ENCODE measurements at places on chromosomes 6 and 20. TPM values are rescaled to one million over a fixed set of nuclear protein-coding genes. Genes with fewer than 3 reads are reported as not detected.

DNA sequence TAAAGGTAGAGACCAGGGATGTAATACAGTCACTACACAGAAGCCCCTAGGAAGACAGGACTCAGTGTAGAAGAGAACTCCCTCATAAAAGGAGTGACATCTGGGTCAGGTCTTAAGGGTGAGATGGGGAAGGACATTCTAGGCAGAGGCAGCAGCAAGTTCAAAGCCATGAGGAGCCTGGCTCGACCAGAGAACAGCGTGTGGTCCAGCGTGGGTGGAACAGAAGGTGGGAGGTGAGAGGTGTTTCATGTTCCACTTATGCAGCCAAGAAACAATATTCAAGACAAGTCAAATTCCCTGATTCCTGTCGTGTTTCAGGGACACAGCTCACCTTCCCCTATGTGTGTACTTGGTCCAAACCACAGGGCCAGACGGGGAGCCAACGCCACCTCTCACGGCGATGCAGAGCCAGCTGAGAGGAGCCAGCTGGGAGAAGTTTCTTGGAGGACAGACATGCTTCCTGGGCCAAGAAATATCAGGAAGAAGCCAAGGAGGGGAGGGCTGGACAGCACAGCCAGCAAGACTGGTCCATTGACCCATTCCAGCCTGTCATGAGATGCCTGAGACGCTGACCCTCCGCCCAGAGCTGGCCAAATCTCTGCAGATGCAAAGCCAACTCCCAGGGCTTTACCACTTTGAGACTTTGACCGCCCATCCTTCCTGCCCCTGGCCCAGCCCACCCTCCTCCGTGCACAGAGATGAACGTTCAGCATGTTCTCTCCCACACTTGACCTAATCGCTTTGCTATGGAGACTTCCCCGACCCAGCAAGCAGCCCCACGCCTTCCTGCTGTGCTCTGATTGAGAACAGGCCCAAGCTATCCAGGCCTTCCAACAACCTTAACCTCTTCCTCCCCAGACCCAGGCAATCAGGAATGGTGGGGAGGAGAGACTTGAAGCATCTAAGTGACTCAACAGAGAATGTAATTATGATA is 113.8 kb downstream of the PRND start:
- DNase-seq = no peak

GRCh38 chr6:142804490-142804889 is 140.5 kb downstream of the HIVEP2 start:
- no peak for DNase-seq

DNA sequence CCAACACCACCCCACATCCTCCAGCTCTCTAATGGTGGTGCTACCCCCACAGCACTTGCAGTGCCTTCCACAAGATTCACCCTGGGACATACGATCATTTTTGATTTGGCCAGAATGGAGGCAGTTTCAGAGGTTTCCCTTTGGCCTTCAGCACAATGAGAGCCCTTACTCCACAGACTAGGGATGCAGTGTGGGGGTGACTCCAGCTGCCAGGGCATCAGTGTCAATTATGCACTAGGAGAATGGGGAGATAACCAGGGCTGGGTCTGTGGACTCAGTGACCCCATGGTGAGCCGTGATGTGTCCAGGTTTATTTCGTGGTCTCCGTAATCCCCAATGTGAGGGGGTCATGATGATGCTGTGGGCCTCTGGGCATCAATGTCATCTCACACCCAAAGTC is 31.5 kb upstream of the MICB start:
- no peak for DNase-seq

DNA sequence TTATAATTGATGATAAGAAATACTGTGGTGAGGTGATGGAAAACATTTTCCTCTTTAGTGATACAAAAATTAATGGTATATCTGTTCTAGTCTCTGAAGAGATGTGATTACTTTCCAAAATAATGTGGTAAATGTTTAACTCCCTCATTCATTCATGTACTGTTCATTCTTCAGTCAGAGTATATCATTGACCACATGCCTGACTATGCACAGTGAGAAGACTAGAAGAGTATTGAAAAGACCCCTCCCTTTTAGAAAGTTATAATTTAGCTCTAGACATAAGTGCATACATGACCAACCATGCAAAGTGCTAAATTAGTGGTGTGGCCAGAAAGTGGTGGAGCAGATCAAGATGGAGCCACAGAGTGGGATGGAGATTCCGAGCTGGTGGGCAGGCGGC is 133.0 kb downstream of the CLIC5 start:
- no peak for DNase-seq

DNA sequence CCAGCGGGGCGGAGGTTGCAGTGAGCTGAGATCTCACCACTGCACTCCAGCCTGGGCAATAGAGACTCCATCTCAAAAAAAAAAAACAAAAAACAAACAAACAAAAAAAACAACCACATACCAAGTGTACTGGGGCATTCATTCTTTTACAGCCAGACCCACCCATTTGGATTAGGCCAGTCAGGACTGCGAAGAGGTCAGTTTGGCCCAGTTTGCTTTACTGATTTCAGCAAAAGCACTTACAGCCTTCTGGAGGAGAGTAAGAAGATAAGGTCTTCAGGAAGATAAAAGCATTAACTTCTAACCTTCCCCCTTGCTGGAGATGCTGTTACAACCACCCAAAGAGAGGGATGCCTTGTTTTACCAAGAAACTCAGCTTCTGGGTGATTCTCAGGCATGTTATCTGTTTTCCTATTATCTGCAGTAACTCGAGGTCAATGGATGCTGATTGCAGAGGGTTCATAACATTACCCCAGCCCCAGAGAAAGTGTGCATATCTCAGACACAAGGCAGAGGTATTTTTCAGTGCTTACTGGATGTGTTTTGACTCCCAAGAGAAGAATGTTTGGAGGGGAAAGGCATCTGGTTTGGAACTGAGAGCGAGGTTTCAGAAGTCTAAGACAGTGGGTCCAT is 118.9 kb downstream of the RIN2 start:
- DNase-seq = no peak

GRCh38 chr6:157608221-157609075 is 214.6 kb upstream of the SNX9 start:
- DNase-seq = no peak

- peak; percentile 35 for DNase-seq
Measured at GRCh38 chr20:46683939-46684750, 5.1 kb downstream of the TP53RK start.

DNA sequence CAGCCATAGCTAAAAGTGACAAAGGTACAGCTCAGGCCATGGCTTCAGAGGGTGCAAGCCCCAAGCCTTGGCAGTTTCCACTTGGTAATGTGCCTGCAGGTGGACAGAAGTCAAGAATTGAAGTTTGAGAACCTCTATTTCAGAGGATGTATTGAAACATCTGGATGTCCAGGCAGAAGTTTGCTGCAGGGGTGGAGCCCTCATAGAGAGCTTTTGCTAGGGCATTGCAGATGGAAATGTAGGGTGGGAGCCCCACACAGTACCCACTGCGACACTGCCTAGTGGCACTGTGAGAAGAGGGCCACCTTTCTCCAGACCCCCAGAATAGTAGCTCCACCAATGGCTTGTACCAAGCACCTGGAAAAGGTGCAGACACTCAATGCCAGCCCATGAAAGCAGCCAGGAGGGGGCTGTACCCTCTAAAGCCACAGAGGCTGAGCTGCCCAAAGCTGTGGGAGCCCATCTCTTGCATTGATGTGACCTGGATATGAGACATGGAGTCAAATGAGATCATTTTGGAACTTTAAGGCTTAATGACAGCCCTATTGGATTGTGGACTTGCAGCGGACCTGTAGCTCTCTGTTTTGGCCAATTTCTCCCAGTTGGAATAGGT is 1299.4 kb upstream of the MAP3K7 start:
- no peak for DNase-seq

- no peak for DNase-seq
Measured at GRCh38 chr6:139325125-139325524, 33.3 kb upstream of the TXLNB start.

- DNase-seq = no peak
Measured at GRCh38 chr6:160188773-160189172, 67.2 kb downstream of the SLC22A1 start.

GRCh38 chr20:31633339-31633914 is 4.3 kb upstream of the COX4I2 start:
- DNase-seq = no peak

DNA sequence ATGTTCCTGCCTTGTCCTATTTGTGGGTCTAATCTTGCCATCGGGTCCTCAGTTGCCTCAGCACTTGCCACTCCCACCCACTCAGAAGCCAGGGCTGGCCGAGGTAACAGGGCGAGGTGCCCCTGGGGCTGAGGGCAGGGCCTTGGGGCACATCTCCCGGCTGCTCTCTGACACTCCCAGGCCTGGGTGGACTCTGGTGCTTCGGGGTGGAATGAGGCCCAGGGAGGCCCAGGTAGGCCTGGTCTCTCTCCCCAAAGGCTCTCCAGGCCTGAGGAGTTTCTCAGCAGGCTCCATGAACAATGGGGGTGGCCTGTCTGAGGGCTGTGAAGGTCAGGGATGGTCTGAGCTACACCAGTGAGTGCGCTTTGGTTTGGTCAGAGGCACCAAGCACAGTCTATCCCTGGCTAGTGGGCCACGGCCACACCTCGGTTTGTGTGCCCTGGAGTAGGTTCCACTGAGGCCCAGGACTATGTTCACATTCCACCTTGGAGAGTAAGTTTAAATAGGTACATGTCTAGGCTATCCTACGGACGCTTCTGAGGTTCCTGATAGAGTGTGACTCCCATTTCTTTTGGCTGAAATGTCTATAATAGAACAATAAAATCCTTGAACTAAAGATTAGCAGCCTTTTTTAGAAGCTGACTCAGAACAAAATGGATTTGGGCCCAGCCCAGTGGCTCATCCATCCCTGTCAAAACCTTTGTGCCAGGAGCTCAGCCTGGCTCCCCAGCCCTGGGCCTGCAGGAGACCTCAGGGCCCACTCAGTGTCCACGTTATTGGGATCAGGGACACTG is 78.8 kb downstream of the SLC24A3 start:
- DNase-seq = no peak

DNA sequence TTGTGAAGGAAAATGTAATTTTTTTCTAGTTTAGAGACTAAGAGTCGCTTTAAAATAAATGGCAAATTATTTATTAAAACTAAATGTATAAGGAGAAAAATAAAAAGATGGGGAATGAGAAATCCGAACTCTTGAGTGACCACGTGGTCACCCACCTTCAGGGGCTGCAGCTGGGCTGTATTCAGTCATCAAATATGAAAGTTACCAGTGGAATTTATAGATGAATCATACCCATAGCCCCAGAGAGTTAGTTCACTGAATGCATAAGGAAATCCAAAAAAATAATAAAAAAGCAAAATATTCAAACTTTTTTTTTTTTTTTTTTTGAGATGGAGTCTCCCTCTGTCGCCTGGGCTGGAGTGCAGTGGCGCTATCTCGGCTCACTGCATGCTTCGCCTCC is 947.7 kb upstream of the ADGRB3 start:
- no peak for DNase-seq

GRCh38 chr6:134026597-134026996 is 25.8 kb downstream of the SLC2A12 start:
- DNase-seq = no peak

DNA sequence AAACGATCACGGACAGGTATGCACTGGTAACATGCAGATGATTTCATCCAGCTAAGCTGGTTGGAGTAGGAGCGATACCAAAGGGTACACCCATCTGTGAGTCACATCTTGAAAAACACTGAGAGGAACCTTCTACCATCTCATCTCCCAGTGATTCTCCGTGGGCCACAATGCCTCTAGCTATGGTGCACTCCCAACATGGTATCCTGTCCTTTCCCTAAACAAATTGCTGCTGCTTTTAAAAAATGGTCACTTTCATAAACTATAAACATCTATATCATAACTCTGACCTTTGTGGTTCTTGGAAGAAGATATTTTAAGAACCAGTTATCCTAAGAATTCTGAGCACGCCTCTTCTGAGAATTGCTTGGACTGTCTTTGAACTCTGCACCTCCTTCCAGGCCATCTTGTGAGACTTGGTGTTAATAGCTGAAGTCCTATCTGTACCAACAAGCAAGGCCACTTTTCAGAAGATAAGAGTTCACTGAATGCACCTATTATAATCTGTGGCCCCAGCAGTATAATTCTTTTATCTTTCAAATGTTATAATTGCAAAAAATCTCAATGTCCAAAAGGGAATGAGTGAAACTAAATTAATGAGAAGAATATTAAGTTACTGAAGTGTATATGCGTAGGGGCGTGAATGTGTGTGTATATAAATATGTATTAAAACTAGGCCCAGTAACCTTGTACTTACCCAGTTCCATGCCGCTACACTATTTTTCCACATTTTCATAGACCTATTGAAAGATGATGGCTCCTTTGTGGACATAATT is 70.5 kb upstream of the TPD52L1 start:
- no peak for DNase-seq

GRCh38 chr6:157841211-157841840 is 18.3 kb downstream of the SNX9 start:
- DNase-seq = no peak

GRCh38 chr20:32007787-32008616 is 2.2 kb upstream of the CCM2L start:
- DNase-seq = no peak

- no peak for DNase-seq
Measured at GRCh38 chr6:166940643-166941068, 15.7 kb downstream of the RNASET2 start.

DNA sequence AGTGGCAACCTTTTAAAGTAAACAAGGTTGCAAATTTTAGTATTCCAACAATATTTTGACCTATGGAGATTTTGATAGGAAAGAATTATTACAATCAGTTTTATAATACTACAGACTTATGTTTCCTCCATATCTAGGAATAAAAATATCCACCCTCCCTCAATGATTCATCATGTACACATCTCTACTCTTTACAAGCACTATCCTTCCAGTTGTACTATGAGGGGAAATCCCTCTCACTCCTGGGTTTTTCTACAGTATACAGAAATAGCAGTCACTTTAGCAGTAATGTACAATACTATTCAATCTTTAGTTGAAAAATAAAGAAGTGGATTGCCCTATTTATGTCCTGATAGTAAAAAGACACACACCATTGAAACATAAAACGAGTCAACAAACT is 46.3 kb upstream of the SCML4 start:
- no peak for DNase-seq

DNA sequence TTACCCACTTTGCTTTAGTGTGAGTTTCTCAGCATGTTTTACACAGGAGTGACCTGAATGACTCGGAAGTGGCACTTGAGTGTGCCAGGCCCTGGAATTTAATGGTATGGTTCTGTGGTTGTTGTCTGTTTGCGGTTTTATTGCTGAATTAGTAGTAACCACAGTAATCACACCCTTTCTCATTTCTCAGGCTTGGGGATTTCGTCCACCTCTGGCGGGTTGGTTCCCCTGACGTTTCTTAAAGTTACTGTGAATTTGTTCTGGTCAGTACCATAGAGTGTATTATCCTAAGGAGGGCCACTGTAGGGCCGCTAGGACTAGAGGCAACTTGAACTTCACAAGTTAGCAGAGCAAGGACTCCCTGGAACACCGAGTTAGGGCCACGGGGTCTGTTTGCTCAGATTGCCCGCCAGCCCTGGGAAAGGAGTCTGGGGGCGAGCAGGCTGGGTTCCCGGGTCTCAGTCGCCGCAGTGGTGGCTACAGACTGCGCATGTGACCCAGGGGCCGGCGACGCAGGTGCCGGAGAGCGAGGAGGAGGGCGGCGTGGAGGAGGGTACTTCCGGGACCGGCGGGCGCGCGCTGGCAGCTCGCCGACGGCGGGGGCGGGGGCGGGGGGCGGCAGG is 546 bp upstream of the KLHL32 start:
- no peak for DNase-seq

The MCCD1 gene
- not detected for total RNA-seq

The PRPH2 gene
- not detected for total RNA-seq

The AK9 gene
- total RNA-seq = 6.0 TPM

The OR12D3 gene
- not detected for total RNA-seq

The BACH2 gene
- total RNA-seq = 13.1 TPM

The SRXN1 gene
- 12.6 TPM for total RNA-seq

The BCAS4 gene
- total RNA-seq = 7.3 TPM

The RHAG gene
- total RNA-seq = not detected

The CST5 gene
- total RNA-seq = not detected

The SEMG1 gene
- not detected for total RNA-seq
